ENCODE measurements at places on chromosomes 7 and 10. TPM values are rescaled to one million over a fixed set of nuclear protein-coding genes. Genes with fewer than 3 reads are reported as not detected.

- no peak for DNase-seq
Observed at GRCh38 chr10:131731780-131732630, 168.8 kb upstream of the PPP2R2D start.

The XRCC2 gene
- total RNA-seq, result 18.5 TPM

The LRIT1 gene
- not detected for total RNA-seq

DNA sequence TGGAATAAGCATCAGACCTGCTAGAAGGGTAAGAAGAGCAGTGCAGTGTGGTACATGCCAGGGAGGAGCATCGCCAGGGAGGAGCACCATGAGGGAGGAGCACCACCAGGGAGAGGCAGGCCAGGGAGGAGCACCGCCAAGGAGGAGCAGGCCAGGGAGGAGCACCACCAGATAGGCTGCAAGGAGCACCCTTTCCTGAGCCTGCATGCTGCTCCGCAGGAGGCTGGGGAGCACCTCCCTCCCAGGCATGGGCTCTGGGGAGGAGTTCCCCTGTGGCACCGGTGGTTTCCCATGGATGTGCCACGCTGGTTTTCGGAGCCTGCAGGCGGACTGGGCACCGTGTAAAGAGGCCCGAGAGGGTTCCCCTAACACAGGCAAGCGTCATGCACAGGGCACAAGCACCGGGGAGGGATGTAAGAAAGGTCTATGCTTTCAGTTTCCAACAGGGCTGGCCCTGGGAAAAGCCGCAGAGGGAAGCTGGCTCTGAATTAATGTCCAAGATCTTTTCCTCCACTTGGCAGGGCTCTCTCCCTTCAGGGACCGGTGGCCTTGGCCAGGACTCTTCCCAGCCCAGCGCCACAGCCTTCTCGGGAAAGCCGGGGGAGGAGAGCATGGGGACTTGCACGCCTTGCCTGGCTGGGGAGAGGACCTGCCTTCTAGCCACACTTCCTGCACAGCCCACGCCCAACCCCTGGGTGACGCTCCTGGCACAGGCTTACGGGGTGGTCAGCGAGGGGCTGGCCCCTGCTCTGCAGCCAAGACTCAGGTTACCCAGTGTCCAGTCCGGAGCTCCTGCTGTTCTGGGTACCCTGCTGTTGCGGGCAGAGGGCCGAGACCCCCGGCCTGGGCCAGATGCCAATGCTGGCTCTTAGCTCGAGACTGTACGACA is 11.5 kb upstream of the GPER1 start:
- no peak for DNase-seq

DNA sequence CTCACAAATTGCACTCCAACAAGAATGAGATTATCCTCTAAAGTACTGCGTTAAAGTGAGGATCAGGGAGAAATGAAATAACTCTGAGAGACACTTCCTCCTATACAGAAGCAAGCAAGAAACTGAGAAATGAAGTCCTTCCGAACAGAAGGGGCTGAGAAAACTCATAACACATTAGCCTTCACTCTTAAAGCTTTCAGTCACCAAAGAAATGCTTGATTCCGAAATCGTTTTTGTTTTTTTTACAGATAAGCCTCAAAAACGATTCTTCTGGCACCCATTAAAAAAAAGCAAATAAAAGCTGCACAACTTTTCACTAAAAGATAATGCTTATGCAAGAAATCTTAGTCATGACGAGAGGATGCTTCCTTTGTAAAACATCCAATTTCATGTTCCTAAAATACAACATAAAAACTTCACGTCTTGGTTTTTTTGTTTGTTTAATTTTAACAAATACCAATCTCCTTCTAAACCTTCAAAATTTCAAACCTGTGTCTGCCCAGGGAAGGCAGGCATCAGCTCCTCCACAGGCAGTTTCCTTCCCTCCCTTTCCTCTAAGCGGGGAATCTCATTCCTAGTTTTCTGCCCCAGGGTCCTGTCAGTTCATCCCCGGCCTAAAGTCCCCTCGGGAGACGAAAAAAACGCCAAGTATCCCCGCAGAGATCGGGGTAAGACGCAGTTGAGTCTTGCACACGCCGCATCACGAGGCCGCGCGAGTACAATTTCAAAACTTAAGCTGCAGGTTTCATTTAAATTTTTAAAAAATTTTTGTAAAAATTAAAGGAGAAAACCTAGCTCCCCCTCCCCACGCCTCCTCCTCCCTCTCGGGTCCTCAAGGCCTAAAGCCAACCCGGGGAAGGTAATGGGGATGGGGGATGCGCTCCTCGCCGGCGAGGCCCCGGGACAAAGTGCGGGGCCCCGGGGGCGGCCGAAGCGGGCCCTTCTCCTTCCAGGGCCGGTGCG is 1.1 kb downstream of the BAZ1B start:
- no peak for DNase-seq

DNA sequence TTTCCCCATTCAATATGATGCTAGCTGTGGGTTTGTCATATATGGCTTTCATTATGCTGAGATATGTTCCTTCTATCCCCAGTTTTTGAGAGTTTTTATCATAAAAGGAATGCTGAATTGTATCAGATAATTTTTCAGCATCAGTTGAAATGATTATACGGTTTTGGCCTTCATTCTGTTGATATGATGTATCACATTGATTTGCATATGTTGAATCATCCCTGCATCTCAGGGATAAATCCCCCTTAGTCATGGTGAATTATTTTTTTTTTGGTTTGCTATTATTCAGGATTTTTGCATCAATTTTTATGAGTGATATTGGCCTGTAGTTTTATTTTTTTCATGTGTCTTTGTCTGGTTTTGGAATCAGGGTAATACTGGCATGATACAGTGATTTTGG is 1152.3 kb upstream of the C7orf33 start:
- DNase-seq, result no peak

The PSMA2 gene
- 159 TPM for total RNA-seq

DNA sequence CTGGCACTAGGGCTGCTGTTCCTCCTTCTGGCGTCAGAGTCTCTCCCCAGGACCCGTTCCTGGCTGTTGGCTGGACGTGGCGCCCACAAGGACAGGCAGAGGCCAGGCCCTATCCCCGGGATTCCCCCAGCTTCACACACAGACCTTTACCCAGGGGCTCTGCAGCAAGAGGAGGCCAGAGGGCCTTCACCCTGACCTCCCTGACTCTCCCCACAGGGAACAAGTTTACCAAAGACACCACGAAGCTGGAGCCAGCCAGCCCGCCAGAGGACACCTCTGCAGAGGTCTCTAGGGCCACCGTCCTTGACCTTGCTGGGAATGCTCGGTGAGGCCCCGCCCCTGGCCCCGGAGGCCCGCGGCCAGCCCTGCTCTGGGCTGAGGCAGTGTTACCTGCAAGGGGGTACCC is 82.2 kb downstream of the GTF2IRD1 start:
- no peak for DNase-seq

DNA sequence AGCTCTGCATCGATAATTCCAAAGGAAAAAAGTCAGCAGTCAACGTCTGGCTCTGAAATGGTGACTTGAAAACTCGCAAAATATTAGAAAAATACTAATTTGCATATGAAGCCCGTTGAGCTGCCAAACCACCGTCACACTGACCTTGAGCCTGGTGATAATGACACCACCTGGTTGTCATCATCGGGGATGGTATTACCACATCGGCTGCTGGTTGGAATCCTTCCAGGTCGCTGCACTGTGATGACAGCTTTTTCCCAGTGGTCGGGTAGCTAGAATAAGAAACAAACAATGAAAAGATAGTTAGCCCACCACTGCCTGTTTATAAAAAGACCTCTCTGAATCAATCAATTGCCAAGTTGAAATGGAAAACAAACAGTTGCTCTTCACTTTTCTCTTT is 41.6 kb downstream of the LAMB1 start:
- no peak for DNase-seq

DNA sequence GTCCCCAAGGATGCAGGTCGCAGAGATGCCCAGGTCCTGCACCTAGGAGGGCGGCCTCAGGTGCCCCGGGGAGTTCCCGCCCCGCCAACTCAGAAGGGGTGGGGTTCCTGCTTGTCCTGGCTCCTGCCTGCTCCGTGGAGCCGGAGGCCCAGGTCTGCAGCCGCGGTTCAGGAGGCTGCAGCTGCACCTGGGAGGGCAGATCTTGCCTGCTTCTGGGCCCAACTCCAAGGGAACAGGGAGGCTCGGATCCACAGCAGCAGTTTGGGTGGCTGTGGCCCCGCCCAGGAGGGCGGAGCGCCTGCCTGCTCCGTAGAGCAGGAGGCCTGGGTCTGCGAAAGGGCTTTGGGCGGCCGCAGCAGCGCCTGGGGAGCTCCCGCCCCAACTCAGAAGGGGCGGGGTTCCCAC is 108.2 kb upstream of the EGR2 start:
- DNase-seq, result peak; percentile 43

DNA sequence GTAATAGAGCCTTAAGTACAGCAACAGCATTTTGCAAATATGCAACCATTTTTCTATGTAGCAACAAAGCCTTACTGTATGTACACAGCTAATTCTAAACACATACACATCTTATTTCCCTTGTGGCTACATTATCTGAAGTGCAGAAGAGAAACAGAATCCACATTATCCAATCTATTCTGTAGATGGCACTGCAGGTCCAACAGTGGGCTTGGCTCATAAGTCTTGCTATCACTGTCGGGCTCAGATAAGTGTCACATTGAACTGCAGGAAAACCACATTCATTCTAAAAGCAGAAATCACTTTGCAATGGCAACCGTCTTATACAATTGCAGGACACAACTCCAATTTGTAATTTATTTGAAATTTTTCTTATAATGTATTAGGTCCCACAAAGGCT is 109.8 kb upstream of the NOBOX start:
- DNase-seq, result no peak

- DNase-seq, result no peak
Observed at GRCh38 chr7:103141753-103142404, 7.0 kb downstream of the NAPEPLD start.

- no peak for DNase-seq
Observed at GRCh38 chr7:122883049-122883680, 3.1 kb downstream of the CADPS2 start.

The HMX2 gene
- 1.7 TPM for total RNA-seq

The KLF14 gene
- not detected for total RNA-seq

DNA sequence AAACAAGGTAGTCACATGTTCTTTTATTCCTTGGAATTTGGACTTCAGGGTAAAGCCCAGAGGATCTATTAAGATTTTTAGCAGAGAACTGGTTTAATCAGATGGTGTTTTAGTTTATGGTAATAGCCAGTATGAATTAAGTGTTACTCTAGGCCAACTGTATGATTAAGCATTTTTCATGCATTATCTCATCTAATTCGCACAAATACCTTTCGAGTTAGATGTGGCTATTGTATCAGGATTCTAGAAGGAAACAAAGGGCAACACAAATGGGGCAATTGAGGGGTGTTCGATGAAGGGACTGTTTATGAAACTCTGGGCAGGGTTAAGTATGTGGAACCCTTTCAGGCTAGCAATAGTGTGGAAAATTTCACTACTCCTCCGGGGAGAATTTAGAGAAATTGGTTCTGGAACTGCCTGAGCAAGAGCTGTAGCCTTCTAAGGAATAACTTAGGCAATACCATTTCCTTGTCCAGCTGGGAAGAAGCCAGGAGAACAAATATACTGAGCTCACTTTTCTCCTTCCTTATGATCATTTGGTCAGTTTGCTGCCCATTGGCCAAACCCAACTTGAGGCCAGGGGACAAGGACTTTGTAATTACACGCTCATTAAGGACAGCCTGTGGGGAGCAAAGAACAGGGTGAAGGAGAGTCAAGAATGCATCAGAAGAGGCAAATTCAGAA is 319.0 kb upstream of the FZD1 start:
- no peak for DNase-seq

DNA sequence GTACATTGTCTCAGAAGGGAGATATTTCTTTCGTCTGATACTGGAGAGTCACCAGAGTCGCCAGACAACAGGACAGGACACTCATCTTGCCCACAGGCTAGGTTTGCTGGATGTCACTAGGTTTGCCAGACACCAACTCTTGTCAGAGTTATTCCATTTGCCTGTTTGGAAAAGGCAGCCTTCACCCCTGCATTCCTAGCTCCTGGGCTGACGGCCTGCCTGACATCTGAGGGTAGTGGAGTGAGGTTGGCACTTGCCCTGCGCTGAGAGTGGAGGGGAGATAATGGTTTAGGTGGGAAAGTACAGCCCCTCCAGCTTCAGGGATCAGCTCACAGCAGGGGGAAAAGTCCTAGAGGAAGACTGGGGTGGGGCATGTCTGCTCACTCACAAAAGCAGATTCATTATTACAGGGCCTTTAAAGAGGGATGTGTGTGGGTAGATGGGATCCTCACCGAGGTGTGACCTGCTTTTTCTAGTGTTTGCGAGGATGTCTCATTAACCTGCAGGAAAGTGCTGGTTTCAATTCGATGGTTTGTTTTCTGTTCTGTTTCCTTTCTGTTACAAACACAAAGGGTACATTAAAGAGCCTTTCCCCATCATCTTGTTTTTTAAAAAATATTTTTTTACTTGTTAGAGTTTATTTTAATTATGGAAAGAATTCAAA is 79.3 kb upstream of the TNS3 start:
- DNase-seq, result no peak

GRCh38 chr10:9824631-9825071 is 1193.0 kb upstream of the CELF2 start:
- DNase-seq, result peak; percentile 72

Measured in Caco-2 (cell line).